ENCODE measurements at places on chromosomes 12 and 14.

- DNase-seq, result no peak
Measured at GRCh38 chr14:34237081-34237480, 225.0 kb downstream of the SPTSSA start.

DNA sequence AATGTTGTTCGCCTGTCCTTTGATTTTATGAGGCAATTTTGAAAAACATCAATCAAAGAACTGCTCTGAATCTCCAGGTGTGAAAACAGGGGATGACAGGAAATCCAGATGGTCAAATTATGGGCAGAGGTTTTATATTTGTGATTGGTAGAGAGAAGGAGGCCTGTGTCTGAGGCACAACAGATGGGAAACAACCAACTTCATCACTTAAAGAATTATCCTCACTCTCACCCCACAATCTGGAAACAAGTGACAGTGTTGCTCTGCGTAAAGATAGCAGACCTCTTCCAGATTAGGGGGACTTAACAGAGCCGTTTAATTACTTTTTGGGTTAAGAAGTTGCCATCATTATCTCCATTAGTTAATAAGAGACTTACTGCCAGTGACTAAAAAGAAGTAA, 64.1 kb upstream of the EGLN3 start:
- DNase-seq, result no peak

- DNase-seq, result no peak
Measured at GRCh38 chr14:79724934-79725717, 486.2 kb downstream of the DIO2 start.

GRCh38 chr14:103385152-103385928, at the start of gene MARK3:
Gene MARK3, plus strand, starts transcription at chr14:103385415. Its CDS starts 615 bp downstream, at chr14:103386030.
- peak; percentile 96 for DNase-seq

DNA sequence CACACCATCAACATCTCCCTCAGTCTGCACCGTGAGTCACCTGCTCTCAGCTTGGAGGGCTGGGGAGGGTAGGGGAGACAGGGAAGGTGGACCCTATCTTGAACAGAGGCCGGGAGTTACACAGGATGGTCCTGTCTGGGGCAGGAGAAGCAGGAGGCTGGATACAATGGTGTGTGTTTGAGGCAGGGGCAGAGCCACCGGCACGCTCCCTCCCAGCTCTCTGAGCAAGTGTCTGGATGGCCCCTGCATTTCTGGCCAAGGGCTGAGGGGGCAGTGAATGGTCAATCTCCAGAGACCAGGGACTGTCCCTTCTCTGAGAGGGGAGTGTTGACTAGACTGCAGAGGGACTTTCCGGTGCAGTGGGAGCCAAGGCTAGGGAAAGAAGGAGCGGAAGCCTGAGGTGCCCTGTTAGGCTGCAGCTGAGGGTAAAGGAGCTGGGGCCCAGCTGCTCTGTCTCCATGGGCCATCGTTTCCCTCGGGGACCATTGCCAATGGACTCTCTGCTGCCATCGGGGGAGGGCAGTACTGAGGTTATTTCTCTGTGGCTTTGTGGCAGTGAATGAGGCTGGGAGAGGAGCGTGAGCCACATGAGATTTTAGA, 1.9 kb downstream of the LRP1-AS start:
- no peak for DNase-seq
